Amygdala (tissue), 56 donors: ENCODE measurements at places on chromosomes 2 and 18.

DNA sequence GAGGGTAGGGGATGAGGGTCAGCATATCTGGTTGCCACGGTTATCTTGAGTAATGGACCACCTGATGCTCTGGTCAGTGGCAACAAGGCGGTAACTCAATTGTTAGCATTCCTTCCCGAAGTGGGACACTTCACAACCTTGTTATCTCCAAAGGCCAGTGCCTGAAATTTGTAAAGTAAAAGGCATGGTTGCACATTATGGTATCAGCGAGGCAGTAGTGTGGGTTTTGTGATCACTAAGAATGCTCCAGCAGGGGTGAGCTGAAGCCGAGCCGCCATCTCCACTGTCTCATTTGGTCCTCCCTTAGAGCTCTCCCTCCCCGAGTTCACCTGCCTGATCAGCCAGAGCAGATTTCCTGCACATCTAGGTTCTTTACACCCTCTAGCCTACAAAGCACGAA, 50.5 kb upstream of the LGALSL start:
- DNase-seq, result no peak

DNA sequence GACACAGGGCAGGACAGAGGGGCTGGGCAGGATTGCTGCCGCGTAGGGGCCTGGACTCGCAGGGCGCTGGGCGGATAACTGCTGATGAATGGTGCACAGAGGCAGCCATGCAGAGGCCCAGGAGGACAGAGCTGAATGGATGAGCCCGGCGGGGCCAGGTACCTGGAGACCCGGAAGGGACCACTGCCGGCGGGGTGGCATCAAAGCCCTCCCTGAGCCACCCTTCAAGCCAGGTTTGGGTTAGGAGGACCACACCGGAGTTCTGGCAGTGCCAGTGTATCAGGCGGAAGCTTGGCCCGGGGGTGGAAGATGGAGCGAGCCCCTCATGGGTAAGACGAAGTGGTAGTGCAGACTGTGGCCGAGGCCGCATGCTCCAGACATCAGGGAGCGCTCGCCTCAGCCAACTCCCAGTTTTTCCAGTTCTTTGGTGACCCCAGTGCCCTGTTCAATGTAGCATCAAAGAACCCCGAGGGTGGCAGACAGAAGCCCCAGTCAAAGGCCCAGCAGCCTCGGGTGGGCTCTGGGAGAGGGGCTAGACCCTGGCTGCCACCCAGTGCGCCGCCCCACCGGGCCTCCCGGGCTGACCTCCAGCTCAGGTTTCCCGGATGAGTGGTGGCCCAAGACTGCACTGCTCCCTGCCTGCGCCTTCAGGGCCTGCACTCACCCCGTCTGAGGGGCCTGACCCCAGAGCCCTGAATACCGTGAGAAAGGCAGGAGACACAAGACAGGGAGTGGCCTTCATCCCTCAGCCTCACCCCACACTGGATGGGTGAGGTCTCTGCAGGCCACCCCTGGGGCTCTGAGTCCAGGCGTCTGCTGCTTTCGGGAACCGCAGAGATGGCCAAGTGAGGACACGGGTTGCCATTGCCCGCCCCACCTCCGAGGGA, 50.9 kb downstream of the ACAA2 start:
- no peak for DNase-seq

GRCh38 chr2:3483227-3483985, 35.9 kb downstream of the ADI1 start:
- no peak for DNase-seq

GRCh38 chr18:23277399-23277798, 142.1 kb downstream of the CABLES1 start:
- DNase-seq, result no peak

DNA sequence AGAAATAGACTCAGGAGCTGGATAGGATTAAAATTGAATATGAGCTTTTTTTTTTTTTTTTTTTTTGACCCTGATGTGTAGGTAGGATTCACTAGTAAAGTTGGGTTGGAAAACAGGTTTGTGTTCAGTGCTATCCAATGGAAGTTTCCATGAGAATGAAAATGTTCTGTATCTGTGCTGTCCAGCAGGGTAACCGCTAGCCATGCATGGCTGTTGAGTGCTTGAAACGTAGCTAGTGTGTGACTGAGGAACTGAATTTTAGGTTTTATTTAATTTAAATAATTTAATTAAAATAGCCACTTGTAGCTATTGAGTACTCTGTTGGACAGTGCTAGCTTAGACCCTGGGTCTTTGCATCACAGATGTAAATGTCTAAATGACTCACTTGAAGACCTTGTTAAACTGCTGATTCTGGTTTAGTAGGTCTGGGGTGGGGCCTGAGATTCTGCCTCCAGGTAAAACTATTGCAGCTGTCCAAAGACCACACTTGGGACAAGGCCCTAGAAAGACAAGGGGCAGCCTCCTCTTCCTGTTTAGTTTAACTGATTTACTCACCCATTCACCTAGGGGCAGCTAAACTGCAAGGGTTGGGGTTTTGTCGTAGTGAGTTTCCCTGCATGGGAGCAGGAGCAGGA, 84.7 kb upstream of the STON1 start:
- DNase-seq, result no peak

DNA sequence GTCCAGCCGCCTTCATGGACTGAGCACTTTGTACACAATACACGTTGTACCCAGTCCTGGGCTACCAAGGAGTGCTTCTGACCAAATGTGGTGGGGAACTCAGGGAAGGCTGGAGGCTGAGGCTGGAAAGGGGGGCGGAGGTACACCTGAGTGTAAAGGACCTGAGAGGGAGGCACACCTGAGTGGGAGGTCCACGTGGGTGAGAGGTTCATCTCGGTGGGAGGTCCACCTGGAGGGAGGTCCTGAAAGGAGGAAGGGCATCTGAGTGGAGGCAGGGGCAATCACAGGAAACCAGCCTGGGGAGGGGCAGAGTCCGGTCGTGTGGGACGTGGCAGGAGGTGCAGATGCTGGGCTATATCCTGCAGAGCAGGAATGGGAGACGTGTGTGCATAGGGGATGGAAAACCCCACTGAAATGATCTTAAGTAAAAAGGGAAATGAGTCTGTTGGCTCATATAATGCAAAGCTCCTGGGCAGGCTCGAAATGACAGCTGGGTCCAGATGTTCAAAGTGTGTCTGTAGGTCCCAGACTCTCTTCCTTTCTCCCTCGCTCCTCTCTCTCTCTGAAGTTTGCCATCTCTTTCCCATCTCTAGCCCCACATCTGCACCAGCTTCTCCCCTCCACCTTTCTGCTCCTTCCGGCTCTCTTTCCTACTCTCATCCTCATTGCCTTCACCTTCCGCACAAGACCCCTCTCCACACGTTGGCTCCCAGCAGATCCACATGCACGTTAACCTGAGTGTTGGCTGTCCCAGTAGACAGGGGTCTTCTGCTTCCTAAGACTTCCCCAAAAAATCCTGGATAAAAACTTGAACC, 137.7 kb downstream of the PXDN start:
- no peak for DNase-seq

DNA sequence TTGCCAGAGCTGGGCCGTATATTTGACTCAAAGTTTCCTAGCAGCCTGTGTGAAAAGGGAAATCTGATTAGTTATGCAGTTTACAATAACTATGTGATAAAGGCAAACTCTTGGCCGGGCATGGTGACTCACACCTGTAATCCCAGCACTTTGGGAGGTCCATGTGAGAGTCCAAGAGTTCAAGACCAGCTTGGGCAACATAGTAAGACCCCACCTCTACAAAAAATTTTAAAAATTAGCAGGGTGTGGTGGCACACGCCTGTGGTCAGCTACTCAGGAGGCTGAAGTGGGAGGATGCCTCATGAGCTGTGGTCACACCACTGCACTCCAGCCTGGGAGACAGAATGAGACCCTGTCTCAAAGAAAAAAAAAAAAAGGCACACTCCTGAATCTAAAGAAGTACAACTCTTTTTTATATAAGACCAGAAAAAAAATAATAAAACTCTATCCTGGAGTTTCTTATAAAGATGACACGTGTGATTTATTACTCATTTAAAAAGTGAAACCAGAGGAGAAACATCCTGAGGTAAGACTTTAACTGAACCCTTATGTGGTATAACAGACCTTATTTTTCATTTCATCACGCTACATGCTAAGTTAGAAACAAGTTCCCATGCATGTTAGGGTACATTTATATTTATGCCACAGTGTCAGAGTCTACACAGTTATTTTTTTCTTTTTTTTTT, 32.6 kb upstream of the KCMF1 start:
- no peak for DNase-seq

DNA sequence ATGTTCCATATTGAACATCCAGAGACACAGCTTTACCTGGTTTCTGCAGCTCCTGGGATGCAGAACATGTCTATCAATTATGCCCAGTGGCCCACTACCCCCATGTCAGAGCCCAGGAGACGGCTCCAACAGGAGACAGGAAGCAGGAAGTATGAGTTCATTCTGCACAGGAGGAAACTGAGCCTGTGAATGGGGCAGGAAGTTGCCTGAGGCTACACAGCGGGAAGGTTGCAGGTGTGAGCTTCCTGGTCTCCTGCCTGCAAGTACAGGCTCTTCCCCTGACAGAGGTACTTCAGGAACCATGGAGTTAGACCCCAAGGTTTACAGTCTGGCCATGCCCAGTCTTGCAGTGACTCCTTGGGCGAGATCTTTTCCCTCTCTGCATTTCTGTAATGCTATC, 2.8 kb upstream of the BOK start:
- no peak for DNase-seq

DNA sequence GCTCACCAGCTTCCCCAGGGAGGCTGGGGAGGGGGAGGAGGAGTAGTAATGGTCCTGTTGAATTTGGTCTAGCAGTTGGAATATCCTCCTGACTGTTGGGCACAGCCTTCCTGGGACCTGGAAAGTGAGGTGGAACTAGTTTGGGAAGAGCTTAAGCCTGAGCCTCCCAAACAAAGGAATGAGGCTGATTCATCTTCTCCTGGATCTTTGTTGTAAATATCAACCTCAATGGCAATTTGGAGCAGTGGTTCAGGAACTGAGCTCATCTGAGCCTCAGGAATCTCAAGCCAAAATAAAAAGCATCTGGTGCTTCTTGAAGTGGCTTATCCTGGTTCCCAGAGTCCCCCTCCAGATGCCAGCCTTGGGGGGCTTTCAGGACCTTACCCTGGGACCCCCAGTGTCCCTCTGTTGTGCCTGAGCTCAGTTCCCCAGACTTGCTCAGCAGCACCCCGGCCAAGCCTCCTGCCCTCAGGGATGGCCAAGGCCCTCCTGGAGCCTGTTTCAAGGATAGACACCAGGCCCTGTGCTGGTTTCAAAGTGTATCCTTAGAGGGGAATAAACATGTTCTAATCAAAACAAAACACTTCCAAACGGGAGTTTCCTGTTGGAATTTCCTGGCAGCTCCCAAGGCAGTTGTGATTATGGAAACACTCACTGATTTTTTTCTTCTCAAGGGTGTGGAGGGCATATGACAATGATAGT, 112.6 kb downstream of the DDX1 start:
- no peak for DNase-seq

DNA sequence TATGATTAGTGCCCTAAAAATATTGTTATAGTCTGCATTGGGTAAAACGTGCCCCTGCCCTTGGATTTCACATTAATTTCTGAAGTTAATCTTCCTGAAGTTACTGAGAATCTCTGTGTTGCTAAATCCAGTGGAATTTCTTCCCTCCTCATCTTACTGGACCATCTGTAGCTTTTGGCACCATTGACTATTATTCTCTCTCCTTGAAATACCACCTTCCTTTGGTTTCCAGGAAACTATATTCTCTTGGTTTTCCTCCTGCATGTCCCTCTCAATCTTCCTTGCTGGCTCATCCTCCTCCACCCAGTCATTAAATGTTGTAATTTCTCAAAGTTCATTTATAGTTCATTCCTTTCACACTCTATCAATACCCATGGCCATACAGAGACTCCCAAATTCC, 110.6 kb upstream of the SLC35G4 start:
- no peak for DNase-seq

- DNase-seq, result no peak
These were observed 171.2 kb downstream of the ANTXR1 start for GRCh38 chr2:69184224-69184623.

DNA sequence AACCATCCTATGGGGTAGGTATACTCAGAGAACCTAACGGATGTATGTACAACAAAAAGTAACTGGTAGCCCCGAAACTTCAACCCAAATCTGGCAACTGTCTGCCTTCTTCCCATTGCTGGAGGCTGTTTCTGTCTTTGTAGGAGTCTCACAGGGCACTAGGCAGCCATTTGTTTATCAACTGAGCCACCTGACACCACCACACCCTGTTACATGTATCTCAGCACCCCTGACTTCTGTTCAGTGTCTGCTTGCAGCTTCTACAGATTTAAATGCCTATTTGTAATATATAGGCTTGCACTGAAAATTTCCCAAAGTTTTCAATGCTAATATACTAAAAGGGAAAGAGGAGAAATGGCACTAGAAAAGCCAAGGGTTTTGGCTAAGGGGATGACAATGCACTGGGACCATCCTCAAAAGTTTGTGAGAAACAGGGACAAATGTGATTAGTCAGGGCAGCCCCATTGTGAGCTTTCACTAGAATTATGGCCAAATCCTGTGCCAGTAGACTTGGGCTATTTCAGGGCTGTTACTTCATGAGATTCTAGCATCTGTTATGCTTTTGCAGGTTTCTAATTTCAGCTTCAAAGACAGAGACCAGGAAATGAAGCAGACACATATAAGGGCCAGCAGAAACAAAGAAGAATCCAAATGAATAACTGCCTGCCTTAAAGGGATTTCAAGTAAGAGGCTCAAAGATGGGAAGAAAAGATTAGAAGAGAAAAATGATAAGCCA, 103.3 kb downstream of the MYO5B start:
- no peak for DNase-seq

GRCh38 chr2:230657906-230658305, 54.7 kb upstream of the CAB39 start:
- no peak for DNase-seq

DNA sequence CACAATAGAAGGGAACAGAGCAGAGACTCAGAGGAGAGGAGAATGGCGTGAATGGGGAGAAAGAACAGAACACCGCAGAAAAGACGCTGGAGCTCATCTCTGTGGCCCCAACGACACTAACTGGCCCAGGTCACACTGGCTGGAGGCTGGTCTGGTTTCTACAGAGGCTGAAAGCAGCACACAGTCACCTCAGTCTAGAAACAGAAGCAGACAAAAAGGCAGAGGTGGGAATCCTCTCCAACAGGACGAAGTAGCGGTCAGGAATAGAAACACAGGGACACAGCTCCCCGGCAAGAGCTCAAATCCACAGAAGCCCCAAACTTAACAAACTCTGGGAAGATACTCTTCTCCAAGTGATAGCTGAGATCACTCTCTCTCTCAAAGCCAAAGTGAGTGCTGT, 9.2 kb downstream of the SLC66A2 start:
- DNase-seq, result no peak

- DNase-seq, result no peak
These were observed 279.9 kb upstream of the CELF4 start for GRCh38 chr18:37845498-37845897.

DNA sequence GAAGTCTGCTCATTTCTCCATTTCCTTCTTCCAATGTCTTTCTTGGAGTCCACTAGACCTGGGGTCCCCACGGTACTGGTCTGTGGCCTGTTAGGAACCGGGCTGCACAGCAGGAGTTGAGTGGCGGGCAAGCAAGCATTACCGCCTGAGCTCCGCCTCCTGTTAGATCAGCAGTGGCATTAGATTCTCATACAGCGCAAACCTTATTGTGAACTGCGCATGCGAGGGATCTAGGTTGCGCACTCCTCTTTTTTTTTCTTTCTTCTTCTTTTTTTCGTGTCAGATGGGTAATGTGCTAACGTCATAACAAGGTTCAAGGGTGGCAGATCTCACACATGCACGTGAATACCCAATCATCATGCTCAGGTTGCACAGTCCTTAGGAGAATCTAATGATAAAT, 53.1 kb upstream of the DLX2 start:
- DNase-seq, result no peak

GRCh38 chr2:241959751-241960269, 90.3 kb downstream of the RTP5 start:
- no peak for DNase-seq

- no peak for DNase-seq
These were observed 356.1 kb upstream of the ZEB2 start for GRCh38 chr2:144876013-144876412.
